ENCODE measurements at places on chromosomes 2 and 18.

DNA sequence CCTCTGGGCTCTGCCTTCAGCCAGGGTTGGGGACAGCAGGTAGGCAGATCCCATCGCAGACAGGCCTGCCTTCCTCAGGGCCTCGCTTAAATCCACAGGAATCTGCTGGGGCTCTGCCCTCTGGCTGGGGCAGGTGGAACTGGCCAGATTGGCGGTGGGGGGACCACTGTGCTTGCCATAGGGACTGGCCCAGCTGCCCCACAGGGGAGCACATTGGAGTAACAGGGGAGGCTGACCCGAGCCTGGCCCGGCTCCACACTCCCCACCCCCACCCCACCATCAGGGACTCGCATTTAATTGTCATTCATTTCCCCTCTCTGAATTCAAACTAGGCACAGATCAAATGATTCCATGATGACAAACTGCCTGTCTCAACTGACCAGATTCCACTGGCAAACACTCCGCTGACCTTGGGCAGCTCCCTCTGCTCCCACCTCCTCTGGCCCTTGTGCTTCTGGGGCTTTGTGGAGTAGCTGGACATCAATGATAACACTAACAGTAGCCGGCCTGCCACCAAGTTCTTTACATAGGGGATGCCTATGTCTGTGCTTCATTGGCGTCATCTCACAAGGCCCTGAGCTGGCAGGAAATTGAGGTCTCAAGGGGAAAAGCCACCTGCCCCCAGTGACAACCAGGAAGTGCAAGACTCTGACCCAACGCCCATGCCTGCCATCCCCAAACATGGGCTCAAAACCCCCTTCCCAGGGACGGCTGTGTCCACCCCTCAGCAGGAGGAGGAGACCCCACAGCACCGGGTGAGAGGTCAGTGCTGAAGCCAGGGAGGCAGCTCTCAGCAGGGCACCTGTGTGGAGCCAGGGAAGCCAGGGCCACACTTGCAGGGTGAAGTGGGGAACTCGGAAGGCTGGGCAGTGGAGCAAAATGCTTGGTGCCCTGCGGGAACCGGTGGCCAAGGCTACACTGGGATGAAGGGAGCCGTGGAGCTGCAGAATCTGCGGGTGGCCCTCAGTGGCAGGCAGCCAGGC, 2.1 kb upstream of the B3GNT7 start:
- peak; percentile 30 for DNase-seq

GRCh38 chr2:227862227-227862740, 9.1 kb upstream of the DAW1 start:
- no peak for DNase-seq

- no peak for DNase-seq
Observed at GRCh38 chr2:185471441-185471840, 267.2 kb upstream of the FSIP2 start.

GRCh38 chr2:46381871-46382270, 84.7 kb downstream of the EPAS1 start:
- no peak for DNase-seq

GRCh38 chr18:74598350-74599001, 806 bp downstream of the ZNF407 start:
- DNase-seq, result peak; percentile 31

GRCh38 chr2:129347486-129348217, 631.8 kb upstream of the RAB6C start:
- DNase-seq, result no peak

GRCh38 chr2:80073134-80073561, 231.4 kb downstream of the LRRTM1 start:
- DNase-seq, result no peak

DNA sequence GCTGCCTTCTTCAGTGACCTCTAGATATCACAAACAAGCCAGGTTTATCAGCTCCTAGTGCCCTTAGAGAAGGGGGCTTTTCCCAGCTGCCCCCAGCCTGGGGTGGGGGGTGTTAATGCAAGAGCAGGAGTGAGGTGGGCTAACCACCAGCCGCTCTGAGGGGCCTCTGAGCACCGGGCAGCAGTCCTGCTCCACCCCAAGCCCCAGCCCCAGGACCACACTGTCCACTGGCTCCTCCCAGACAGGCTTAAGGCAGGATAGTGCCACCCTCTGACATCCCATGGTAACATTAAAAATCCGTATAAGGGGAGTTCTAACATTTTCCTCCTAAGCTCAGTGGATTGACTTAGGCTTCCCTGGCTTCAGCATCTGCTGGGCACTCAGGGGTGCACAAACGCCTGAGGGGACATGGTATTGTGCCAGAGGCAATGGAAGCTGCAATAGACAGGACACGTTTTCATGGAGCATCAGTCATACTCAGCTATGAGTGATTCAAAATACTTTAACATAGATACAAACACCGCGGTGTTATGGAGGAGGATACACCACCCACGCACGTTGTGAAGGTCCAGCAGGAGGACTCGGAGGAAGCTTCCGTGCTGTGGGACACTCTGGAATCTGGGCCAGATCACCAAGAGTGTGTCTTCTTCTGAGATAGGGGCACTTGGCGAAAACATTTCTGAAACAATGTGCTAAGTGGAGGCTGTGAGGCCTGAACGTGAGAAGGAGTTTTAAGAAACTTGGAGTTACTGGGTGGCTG, 112.7 kb upstream of the EPC2 start:
- DNase-seq, result no peak

- no peak for DNase-seq
Observed at GRCh38 chr2:17441790-17442189, 76.5 kb downstream of the RAD51AP2 start.

GRCh38 chr2:131557558-131558321, 30.1 kb downstream of the CCDC74A start:
- DNase-seq, result no peak

DNA sequence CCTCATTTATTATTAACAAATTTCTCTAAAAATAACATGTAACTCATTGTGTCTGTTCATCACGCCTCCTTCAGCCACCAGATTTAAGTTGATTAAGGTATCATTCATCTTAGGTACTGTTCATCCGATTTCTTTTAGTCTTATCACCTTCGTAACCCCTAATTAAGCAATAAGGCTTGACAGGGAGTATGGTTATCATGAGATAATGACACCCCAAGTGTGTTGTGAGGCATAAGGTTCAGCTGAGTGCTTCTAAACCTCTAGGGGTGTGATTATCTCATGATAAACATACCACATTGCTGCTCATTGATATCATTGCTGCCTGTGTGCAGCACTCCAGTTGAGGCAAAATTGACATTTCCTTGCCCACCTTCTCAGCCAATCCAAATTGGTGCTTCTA, 158.9 kb upstream of the BOD1L2 start:
- no peak for DNase-seq

DNA sequence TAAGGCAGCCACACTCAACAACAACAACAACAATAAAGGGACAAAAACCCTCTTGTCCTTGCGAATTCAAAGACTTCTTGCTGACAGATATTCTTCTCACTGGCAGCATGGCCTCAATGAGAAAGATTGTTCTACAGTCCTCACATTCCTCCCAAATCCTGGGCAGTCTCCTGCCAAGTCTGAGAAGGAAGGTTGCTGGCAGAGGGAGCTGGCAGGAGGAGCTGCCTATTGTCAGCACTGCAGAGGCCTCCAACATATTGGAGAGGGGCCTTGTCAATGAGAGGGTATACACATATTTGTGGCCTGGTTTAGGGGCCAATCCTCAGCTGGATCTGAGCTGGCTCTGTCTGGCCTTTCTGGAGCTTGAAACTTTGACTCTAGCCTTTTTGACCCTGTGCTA, 63.5 kb downstream of the LAMA3 start:
- DNase-seq, result no peak

- no peak for DNase-seq
Observed at GRCh38 chr2:32798829-32799228, 147.9 kb upstream of the LTBP1 start.
